Testis (tissue), 5 donors: ENCODE measurements at places on chromosomes 3 and 15. TPM values are rescaled to one million over a fixed set of nuclear protein-coding genes. Genes with fewer than 3 reads are reported as not detected.
A peak's percentile ranks its signal among the peaks of the same experiment; 100 is the strongest.

SSUH2 gene
- polyA plus RNA-seq, result 28.9 TPM

CPB1 gene
- 2.3 TPM for polyA plus RNA-seq

DNA sequence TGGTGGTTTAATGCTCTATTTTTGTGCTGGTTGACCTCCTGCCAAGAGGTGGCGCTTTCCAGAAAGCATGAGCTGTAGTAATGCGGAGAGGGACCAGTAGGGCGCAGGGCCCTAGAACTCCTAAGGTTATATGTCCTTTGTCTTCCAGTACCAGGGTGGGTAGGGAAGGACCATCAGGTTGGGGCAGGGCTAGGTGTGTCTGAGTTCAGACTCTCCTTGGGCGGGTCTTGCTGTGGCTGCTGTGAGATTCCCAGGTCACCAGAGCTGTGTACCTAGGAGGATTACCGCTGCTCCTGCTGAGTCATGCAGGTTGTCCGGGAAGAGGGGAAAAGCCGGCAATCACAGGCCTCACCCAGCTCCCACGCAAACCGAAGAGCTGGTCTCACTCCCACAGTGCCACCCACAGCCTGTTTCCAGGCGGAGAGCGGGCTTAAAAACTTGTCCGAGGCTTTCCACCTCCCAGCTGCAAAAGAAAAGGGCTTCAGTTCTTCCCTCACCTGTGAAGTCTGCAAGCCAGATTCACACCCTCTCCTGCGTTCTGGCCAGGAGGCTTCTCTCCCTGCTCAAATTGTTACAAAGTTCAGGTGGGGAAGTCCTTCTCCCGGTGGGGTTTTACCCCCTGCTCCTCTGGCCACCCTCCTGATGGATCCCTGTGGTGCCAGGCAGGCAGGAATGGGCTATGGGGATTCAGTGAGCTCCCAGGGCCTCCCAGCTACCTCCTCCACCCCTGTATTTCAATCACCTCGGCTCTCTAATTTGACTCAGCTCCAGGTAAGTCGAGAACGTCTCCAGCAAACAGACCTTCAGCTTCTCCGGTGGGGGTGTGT is 37.7 kb upstream of the BCHE start:
- H3K4me3 ChIP-seq, result no peak overlapping the region
- H3K4me1 ChIP-seq, result no peaks in the 10 kb centered on the region
- no peak overlapping the region for H3K27ac ChIP-seq
- H3K36me3 ChIP-seq, result no peaks in the 10 kb centered on the region
- no peak for DNase-seq

- no peaks in the 10 kb centered on the region for H3K4me1 ChIP-seq
- H3K27me3 ChIP-seq, result no peaks in the 10 kb centered on the region
- no peak overlapping the region for H3K27ac ChIP-seq
- H3K4me3 ChIP-seq, result no peak overlapping the region
Observed at GRCh38 chr3:154227531-154227930, 96.8 kb downstream of the DHX36 start.

DNA sequence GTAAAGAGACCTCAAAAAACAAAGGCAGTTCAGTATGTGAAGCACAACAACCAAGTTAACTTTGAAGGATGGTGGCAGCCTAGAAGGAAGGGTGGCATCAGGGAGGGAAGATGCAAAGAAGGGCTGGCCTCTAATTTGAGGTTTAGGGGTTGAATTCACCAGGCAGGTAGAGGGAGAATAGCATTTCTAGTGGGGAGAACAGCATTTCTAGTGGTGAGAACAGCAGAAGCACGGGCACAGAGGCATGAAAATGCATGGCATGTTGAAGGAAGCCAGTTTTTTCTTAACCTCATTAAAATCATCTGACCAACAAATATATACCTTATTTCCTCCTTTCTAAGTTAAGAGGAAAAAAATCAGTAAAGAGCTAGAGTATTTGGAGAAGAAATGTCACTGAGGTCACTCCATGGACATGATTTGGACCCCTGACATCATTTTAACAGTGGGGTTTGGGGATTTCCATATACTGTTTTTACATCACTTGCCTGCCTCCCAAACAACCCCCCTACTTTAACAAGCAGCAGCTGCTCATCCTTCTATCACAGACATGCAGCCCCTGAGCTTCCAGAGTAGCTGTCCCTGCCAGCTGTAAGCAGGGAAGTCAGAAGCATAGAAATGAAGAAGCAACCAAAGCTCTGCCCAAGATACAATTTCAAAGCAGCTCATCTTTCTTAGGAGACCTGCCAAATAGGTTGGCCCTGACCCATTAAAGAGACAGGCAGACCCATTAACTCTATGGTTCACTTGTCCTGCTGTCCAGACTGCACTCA is 2.4 kb upstream of the POPDC2 start:
- peaks cover 28% of the 10 kb centered on the region for H3K4me1 ChIP-seq
- H3K27ac ChIP-seq, result peak overlapping the region; percentile 19
- no peaks in the 10 kb centered on the region for H3K36me3 ChIP-seq
- no peak overlapping the region for H3K4me3 ChIP-seq

GRCh38 chr3:11718637-11719405 is 75.1 kb upstream of the VGLL4 start:
- DNase-seq, result peak; percentile 64
- peaks cover 9% of the 10 kb centered on the region for H3K4me1 ChIP-seq
- H3K4me3 ChIP-seq, result peak overlapping the region; percentile 81
- H3K27ac ChIP-seq, result peak overlapping the region; percentile 90
- H3K27me3 ChIP-seq, result no peaks in the 10 kb centered on the region
